ENCODE measurements at places on chromosomes 7 and 10. TPM values are rescaled to one million over a fixed set of nuclear protein-coding genes. Genes with fewer than 3 reads are reported as not detected.

The GRM3 gene
- not detected for total RNA-seq

GRCh38 chr10:113027574-113028455 lies 77.8 kb downstream of the TCF7L2 start:
- no peaks in the 10 kb centered on the region for H3K36me3 ChIP-seq
- H3K4me1 ChIP-seq, result no peaks in the 10 kb centered on the region
- no peak overlapping the region for H3K4me3 ChIP-seq

DNA sequence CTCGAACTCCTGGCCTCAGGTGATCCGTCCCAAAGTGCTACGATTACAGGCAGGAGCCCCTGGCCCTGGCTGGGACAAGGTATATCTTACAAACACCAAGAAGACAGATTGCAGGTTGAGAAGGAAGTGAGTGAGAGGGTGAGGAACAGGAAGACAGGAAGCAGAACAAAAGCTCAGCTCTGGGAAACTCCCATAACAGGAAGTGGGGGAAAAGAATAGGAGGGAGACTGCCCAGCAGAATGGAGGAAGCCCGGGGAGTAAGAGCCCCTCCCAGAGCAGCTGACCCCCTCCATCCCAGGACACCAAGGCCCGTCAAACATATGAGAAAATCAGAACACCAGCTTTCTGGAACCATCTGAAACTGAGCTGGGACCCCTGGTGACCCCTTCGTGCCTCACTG lies 2.9 kb downstream of the TECPR1 start:
- no peak for DNase-seq
- no peaks in the 10 kb centered on the region for H3K36me3 ChIP-seq
- H3K4me3 ChIP-seq, result no peak overlapping the region
- no peaks in the 10 kb centered on the region for H3K27me3 ChIP-seq
- no peak overlapping the region for H3K27ac ChIP-seq

DNA sequence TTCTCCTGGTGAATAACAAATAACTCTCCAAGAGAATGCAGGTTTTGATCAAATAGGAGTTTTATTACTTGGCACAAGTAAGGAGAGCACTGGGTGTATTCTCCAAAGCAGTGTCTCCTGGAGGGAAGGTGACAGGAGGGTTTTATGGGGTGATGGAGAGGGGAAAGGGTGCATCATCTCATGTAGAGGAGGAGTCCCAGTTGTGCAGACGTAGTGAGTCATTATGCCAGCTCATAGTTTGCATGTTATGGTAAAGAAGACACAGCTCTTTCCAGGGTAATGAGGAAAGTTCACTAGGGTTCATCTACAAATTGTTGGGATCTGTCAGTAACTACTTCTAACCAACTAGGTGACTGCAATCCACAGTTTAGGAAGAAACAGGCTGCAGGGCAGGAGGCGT lies 347.9 kb upstream of the MEOX2 start:
- H3K4me1 ChIP-seq, result no peaks in the 10 kb centered on the region
- H3K27ac ChIP-seq, result no peak overlapping the region
- DNase-seq, result no peak
- H3K36me3 ChIP-seq, result no peaks in the 10 kb centered on the region

The FAM25A gene
- total RNA-seq, result 11.4 TPM

All from PC-9 (cell line).